ENCODE measurements at places on chromosomes 5 and 9.

- no peak for DNase-seq
These were observed 5.7 kb upstream of the BRD3 start for GRCh38 chr9:134073500-134073899.

DNA sequence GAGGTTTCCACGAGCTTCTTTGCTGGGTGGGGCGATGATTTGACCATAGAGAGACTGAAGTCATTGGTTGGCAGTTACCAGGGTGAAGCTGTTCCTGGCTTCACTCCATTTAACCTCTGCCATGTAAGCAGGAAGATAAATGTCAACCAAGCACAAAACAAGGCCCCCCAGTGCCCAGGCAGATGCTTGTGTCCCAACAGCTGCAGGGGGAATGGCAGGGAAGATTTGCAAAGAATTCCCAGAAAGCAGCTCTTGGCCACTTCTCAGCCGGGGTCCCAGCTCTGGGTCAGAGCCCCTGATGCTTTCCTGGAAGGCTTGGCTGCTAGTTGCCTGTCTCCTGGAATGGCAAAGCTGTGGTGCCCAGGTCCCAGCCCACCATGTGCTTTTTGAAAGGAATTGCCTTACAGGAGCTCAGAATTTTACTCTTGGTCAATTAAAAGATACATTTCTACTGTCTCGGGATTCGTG is 383.4 kb downstream of the ENC1 start:
- DNase-seq = no peak

DNA sequence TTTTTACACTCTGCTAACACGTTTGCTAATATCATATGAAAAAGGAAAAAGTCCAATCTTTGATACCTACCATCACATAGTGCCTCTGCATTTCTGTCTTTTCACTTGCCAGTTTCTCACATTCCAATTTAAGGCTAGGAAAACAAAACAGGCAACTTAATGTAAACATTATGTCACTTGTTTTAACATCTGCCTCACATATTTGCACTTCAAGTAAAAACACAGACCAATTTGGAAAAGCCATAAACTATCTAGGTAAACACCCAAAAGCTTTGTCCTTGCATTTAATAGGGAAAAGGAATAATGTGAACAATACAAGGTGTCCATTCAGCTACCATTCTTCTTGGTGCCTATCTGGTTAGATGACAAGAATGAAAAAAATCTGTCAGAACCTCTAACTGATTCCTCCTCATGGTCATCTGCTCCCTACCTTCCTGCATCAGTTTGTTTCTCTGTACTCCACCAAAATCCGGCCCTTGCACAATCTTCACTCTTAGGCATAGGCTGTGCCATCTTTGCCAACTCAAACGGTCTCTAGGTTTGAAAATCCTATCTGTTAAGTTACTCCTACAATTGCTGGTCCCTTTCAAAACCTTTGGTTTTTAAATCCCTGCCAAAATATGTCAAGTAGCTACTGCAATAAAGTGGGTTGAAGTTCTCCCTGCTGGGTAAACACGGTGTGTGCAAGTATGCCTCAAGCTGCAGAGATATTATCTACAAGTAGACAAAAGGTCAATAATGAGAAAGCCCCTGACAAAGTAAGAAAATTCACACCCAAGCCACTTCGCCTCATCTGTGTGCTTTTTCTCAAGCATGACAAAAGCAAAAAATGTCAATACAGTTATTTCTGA is 3.4 kb downstream of the TLE1 start:
- no peak for DNase-seq

GRCh38 chr9:36029202-36029601 is 7.5 kb upstream of the RECK start:
- DNase-seq = no peak

DNA sequence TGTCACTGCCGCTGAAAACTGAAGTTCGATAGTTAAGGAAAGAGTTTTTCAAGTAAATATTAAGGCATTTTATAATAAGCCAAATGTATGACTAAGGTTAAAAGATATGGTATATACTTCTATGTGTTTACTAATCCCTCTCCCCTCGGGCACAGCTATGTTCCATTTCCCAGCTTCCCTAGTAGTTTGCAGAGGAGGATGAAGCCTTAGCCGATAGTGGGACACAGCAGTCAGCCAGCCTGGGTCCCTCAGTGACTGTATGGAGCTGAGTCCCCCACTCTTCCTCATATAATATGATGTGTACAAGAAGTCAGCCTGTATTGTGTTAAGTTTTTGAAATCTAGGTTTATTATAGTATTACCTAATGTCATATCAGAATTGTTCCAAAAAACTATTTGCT is 55.8 kb downstream of the PARP8 start:
- DNase-seq = no peak

DNA sequence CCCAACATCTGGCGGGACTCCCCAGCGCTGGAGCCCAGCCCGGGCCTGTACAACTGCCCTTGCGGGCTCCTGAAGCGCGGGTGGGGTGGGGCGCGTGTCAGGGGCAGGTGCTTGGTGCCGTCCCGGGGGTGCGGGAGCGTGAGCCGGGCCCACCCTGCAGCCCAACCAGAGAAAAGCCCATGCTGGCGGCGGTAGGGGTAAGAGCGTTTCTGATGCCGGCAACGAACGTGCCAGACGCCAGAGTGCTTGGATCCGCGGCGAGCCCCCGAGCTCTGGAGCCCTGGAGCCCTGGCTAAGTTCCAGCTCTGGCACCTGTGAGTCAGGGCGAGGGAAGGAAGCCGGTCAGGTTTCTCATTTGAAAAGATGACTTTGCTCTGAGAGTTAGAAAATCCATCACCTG is 58.0 kb downstream of the ZNF510 start:
- DNase-seq = peak; percentile 46

DNA sequence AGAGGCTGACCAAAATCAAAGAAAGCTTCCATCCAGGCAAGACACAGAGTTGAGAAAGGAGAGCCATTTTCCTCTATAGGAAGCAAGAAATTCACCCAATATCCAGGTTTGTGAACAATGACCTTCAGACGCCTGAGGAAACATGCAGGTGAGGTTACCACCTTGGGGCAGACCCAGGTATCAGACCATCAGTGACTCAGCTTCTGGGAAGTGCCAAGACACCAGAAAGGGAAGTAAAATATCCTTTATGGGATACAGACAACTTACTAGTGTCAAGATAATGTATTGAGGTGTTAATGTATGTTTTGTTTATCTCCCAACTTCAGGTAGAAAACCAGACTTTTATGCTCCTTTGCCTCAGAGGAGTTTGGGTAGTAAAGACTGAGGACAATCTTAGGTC is 2.2 kb upstream of the DTWD2 start:
- no peak for DNase-seq

- peak; percentile 40 for DNase-seq
These were observed 19.9 kb upstream of the ZFAND5 start for GRCh38 chr9:72384710-72385485.

GRCh38 chr9:92870289-92870688 is 7.5 kb downstream of the ZNF484 start:
- DNase-seq = no peak

DNA sequence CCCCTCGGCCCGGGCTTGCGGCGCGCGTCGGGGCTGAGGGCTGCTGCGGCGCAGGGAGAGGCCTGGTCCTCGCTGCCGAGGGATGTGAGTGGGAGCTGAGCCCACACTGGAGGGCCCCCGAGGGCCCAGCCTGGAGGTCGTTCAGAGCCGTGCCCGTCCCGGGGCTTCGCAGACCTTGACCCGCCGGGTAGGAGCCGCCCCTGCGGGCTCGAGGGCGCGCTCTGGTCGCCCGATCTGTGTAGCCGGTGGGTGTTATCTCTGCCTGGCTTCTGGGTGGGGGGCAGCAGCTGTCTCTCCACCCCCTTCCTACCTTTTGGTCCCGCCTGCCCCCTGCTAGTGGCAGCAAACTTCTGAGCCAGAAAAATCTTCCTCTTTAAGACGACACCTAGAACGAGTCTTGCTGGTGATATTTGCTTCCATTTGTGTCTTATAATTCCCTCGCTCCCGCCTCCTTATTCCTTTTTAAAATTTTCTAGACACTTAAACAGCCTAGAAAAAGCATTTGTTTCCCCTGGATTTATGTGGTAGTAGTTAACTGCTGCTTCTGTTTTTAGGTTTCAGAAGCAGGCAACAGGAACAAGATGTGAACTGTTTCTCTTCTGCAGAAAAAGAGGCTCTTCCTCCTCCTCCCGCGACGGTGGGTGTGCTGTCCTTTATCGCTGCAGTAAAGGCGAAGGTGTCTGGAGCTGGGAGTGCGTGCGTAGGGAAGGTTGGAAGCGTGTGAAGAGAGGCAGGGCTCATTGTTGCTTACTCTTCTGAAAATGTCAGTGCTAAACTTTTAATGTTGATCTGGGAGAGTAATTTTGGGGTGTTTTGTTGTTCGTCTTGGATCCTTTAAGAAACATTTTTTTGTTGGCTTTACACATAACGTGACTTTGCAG is 554 bp downstream of the JAK2 start:
- peak; percentile 50 for DNase-seq
